Right forelimb (tissue), 1 donor: ENCODE measurements at places on chromosomes 3 and 15.
A peak's percentile ranks its signal among the peaks of the same experiment; 100 is the strongest.

- peak; percentile 63 for DNase-seq
These were observed 13.6 kb upstream of the SMCO1 start for GRCh38 chr3:196528639-196529233.

DNA sequence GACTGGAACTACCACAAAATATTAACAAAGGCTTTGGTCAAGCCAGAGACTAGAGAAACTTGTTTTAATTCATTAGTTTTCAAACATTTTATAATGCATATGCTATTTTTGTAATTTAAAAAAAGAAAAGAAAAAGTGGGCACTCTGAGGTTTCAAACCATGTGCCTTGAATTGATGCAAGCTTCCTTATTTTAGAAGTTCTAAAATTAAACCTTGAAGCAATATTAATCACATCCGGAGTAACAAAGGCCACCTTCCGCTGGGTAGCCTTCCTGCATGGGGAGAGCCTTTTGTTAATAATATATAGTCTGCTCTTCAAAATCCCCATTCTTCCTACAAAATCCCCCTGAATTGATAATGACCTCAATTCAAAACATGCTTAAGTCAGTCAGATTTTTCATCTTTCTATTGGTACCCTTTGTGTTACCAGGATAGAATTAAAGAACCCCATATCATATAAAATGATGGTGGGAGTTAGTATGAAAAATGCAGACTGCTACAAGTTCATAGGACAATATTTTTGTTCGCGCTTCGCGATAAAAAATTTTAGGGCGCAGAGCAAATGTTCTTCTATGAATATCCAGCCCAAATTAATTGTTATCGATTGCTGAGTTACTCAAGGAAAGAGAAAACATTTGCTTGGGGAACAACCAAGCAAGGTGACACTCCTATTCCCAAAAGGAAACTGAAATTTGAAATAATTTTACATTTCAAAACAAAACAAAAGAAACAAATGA is 30.6 kb downstream of the LDHAL6B start:
- DNase-seq: no peak

- DNase-seq: no peak
These were observed 7.7 kb downstream of the STOML1 start for GRCh38 chr15:73984208-73984979.

GRCh38 chr3:30082652-30083051 is 523.7 kb upstream of the TGFBR2 start:
- no peak for DNase-seq

- DNase-seq: no peak
These were observed 142.3 kb upstream of the WNT5A start for GRCh38 chr3:55629432-55629831.

- peak; percentile 76 for DNase-seq
These were observed 894 bp upstream of the TM4SF4 start for GRCh38 chr3:149473357-149474249.

GRCh38 chr15:57343048-57343447 is 33.3 kb upstream of the CGNL1 start:
- no peak for DNase-seq

DNA sequence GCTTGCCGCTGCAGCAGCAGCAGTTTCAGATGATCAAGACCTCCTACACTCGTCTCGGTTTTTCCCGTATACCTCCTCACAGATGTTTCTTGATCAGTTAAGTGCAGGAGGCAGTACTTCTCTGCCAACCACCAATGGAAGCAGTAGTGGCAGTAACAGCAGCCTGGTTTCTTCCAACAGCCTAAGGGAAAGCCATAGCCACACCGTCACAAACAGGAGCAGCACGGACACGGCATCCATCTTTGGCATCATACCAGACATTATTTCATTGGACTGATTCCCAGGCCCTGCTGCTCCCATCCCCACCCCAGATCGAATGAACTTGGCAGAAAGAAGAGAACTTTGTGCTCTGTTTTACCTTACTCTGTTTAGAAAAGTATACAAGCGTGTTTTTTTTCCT is 17.6 kb downstream of the CALML4 start:
- DNase-seq: peak; percentile 80

GRCh38 chr3:72811571-72811970 is 36.7 kb downstream of the SHQ1 start:
- no peak for DNase-seq

DNA sequence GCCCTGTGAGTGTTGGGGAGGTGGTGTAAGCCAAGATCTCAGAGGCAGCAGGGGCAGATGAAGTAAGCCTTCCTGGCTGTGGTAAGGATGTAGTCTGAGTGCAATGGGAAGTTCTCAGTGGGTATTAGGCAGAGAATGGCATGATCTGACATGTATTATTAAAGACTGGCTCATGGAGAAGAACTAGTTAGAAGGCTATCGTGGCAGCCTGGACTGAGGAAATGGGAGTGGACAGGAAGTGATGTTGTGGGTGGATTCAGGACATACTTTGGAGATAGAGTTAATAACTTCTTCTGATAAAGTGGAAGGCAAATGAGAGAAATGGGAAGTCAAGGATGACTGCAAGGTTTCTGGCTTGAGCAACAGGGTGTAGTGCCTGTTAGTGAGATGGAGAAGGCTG is 250.9 kb upstream of the CFAP20DC start:
- no peak for DNase-seq

GRCh38 chr15:31758126-31758525 is 272.2 kb upstream of the CHRNA7 start:
- no peak for DNase-seq

- no peak for DNase-seq
These were observed 236.5 kb downstream of the AGBL1 start for GRCh38 chr15:86316216-86316615.

DNA sequence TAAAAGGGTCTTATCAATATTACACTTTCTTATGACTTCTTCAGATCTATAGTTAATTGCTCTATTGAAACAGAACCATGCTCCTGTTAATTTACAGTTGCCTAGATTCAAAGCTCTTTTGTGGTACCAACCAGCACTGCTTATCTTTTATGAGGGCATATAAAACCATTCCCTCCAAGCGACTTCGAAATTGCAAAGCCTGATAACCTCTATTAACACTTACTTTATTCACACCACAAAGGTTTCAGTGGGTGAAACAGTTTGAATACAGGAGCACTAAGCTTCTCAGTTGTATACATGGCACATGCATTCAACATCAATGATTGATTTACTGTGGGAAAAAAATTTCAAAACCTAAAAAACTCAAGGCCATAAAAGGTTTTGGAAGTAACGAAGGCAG is 74.9 kb upstream of the PPIB start:
- no peak for DNase-seq

DNA sequence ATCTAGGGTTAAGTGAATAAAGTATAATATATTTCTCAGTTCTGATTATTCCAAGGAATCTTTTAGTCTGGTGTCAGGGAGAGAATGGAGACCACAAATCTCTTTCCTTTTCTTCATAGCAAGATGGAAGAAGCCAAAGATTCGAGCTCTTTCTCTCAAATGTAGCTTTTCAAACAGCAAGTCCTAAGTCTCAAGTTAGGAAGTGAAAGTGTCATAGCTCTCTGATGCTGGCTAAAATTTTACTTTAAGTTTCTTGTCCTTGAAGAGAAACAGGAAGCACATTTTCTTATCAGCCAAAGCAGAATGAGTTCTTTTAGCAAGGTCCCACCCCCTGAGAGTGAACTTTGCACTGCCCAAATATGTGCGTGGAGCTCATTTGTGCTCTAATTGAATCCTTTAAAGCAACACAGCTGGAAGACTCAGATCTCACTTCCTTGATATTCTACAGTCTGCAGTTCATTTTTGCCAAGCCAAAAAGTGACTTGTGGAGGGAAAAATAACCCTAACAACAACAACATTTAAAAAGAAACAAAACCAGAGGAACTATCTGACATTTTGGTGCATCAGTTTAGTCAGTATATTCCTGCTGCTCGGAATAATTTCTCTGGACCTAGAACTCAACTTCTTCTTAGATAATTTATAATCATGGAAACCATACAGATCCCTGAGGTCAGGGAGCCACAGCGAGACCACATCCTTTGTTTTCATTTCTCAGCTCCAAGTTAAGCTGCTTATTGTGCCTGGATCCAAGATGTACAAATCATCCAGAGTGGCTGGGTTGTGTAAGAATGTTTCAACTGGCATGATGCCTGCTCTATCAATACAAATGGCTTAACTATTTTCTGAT is 238.7 kb upstream of the P2RY1 start:
- DNase-seq: no peak

- DNase-seq: no peak
These were observed 14.8 kb downstream of the THRB start for GRCh38 chr3:24479816-24480215.

GRCh38 chr3:14358426-14359211 is 43.8 kb upstream of the SLC6A6 start:
- peak; percentile 63 for DNase-seq

DNA sequence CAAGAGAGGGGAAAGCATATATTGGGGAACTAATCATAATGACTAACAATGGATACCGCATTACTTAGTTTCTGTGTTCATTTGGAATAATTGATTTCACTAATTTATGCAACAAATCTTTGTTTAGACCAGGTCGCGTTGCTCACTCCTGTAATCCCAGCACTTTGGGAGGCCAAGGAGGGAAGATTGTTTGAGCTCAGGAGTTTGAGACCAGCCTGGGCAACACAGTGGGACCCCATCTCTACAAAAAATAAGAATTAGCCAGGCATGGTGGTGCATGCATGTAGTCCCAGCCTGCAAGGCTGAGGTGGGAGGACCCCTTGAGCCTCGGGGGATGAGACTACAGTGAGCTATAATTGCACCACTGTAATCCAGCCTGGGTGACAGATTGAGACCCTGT is 585.7 kb upstream of the CBLB start:
- no peak for DNase-seq

- DNase-seq: no peak
These were observed 69.7 kb upstream of the UBE3A start for GRCh38 chr15:25508369-25509002.

DNA sequence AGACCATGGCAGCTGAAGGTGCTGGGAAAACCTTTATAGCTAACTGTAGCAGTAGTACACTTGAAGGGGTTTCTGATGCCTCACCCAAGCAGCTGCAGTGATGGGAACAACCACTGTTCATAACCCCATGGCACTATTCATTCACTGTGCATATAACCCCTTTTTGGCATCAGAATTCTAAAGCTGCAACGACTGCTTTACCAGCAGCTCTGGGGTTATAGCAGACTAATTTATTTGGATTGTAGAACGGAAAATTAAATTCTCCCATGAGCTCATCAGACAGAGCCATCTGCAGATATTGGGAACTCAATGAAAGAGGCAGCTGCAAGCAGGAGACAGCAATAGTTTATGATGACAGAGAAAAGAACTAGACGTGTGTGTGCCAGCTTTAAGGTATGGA is 28.6 kb downstream of the TFDP2 start:
- no peak for DNase-seq

DNA sequence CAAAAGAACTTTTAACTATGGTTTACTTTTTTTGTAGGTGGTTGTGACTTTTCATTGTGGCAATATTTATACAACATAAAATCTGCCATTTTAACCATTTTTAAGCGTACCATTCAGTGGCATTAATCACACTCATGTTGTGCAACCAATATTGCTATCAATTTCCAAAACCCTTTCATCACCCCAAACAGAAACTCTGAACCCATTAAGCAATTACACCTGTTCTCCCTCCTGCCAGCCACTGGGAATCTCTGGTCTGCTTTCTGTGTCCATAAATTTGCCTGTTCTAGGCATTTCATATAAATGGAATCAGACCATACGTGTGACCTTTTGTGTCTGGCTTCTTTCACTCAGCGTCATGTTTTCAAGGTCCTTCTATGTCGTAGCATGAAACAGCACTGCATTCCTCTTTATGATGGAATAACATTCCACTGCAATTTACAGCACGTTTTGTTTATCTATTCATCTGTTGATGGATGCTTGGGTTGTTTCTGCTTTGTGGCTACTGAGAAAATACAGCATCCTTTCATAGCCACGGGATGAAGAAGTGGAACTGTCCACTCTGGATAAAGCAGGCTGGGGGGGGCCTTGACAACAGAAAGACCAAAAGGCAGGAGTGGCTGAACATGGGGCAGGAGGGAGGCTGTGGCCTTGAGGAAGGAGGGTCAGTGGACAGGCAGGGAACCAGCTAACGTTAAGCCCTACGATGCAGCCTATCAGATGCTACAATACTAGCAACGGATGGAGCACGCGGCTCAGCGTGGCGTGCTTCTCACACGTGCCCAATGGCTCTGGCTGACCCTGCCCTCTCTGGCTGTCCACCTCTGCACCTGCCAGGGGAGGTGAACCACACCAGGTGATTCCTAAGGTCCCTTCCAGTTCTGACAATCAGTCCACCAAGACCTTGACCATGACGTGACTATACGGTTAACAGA is 110.9 kb downstream of the SEC22A start:
- no peak for DNase-seq

DNA sequence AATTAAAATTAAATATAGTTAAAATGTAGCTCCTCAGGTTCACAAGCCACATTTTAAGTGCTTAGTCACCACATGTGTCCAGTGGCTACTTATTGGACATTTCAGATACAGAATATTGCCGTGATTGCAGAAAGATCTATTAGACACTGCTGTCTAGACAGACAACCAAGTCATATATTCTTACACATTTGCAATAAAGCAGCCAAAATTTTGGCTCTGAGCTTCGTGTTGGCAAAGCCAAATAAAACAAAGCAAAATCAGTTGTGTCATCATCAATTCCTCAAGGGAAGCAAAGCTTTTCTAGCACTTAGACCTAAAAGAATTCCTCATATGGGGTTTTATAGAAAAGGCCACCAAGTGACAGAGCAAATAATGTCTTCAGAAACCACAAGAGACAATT is 193.1 kb upstream of the LPP start:
- no peak for DNase-seq

GRCh38 chr3:116815831-116816588 is 106.4 kb downstream of the TUSC7 start:
- DNase-seq: no peak

DNA sequence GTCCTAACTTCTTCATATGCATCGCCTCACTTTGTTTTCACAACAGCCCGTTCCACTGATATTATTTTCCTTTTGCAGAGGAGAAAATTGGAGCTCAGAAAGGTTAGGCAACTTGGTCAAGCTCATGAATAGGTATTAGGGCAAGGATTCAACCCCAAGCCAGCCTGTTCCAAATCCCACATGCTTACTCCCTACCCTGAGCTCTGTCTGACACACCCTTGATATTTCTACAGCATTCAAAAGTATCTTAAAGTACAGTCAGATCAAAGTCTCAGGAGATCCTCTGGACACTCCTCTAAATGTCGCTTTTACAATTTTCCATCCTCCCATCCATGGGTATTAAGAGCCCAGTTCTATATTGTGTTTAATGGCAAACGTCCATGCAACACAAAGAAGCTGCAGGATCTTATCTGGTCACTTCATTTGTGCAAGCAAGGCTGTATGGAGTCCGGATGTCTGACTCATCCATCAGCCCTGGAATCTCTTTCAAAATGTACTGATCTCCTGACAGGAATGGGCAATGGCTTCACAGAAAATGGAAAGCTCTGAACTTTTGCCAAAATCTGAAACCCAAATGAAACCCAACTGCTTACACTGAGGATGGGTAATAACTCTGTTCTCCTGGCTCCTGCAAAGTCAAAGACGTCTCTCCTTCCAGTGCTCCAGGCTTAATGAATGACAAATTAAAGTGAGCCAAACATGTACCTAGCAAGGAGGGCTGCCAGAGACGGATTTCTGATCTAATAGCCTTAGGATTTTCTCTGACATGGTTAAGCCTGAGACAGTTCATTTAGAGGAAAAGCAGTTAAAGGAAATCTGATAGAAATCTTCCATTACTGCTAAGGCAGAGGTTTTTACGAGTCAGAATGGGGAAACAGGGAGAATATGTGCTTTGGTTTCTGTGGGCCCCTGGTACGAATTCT is 230.9 kb upstream of the RORA start:
- DNase-seq: no peak

- DNase-seq: no peak
These were observed 18.5 kb downstream of the RYK start for GRCh38 chr3:134232151-134232550.

- no peak for DNase-seq
These were observed 15.9 kb upstream of the PIAS1 start for GRCh38 chr15:68038246-68038645.
